ENCODE measurements at places on chromosomes 11 and 22.

GRCh38 chr11:130415731-130416529, 12.5 kb downstream of the ADAMTS8 start:
- DNase-seq: no peak

DNA sequence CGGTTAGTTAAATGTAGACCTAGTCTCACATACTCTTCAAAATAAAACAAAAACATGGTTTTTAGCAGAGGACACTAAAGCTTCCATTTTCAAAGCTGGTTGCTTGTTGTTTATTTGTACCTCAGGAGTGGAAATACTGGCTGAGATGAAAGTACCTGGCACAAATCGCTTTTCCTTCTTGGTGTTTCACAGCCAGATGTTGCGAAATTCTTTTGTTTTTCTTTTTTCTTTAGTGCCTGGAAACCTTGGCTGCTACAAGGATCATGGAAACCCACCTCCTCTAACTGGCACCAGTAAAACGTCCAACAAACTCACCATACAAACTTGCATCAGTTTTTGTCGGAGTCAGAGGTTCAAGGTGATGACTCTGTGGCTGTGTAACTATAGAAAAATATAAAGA, 48.3 kb downstream of the KREMEN1 start:
- no peak for DNase-seq

DNA sequence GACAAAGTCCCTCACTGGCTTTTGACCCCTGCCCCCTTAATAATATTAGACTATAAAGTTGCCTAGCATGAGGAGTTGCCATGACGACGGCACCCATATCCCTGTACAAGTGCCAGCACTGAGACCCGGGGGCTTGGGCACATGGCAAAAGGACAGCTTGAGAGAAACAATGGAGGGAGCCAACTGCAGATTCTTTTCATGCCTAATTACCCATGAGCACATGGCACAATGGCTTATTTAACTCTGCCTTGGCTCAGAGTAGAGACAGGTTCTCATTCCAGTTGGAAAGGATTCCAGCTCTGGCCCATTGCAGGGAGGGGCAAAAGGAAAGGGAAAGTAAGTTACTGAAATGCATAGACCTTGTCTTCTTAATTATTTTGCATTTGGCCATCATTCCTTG, 261.2 kb upstream of the UBASH3B start:
- no peak for DNase-seq

DNA sequence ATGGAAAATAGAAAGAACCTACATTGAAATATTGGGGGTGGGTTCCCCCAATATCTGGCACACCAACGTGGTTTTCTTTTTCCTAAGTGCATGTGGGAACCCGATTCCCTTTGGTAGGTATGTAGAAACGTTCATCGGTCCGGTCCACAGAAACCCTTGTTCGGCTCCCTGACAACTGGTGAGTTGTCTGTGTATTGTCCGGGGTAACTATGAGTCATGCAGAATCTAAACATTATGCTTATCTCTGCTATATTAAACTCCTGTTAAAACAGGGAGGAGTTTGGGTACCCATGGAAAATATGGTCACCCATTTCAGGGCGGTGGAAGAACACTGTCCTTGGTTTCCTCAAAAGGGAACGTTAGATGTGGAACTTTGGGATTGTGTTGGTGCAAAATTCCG, 25.1 kb upstream of the ALDH3B2 start:
- DNase-seq: no peak

- no peak for DNase-seq
Observed at GRCh38 chr11:12909879-12910278, 99.2 kb upstream of the RASSF10 start.

DNA sequence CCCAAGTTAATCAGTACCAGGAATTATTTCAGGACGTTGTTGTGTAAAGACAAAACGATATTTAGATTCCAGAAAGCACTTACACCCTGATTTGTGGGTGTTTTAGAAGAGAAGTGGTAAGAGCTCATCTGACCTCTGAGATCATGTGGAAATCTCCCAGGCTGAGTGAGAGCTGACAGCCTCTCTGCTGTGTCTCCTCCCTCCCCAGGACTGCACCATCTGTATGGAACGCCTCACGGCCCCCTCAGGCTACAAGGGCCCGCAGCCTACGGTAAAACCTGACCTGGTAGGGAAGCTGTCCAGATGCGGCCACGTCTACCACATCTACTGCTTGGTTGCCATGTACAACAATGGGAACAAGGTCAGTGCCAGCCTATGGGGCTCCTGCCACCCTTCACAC, 20.0 kb downstream of the DTX4 start:
- DNase-seq: no peak

DNA sequence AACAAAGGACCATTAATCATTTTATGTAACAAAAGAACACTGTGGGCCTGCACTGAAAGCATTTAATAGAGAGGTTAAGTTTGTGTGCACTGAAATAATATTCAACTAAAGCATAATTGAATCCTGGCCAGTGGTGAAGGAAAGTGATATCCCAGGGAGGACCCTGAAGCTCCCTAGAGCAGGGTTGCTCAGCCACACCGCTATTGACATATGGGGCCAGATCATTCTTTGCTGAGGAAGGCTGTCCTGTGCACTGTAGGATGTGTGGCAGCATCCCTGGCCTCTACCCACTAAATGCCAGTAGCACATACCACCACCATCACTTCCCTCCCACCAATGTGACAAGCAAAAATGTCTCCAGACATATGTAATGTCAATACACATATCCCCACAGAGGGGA, 166.1 kb upstream of the MTNR1B start:
- DNase-seq: no peak
